Bronchial epithelial cell (primary cell): ENCODE measurements at places on chromosomes 2 and 18.
A peak's percentile ranks its signal among the peaks of the same experiment; 100 is the strongest.

DNA sequence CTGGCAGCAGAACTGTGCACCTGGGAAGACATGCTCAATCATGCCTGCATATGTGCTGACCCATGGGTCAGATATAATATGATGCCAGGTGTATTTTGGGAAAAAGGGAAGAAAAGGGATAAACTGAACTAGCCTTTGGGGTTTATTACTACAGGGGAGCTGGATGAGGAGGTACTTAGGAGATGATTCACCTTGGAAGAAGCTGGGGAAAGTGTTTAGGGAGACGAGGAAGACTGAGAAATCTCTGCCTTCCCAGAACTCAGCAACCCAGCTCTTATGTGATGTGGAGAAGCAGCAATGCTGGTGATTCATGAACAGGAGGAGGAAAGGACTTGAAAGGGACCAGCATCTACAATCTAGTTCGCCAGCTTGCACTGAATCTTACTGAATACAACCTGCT is 110.2 kb downstream of the BARD1 start:
- DNase-seq: peak; percentile 85

DNA sequence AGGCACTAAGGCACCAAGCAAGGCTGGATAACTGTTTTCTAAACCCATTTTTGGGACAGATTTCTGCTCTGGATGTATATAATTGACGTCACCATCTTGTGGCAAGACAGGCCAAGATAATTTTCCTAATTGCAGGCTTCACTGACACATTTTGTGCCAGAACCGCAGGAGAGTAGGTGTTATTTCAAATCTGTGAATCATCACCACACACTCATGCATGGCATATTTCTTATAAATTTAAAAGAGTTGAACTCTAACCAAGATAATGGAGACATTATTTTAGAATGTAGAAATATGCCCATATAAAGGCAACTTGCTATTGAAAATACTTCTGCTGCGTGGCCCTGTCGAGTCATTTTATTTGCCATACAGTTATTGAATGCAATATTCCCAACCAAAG is 68.3 kb upstream of the ACYP2 start:
- peak; percentile 65 for DNase-seq

GRCh38 chr18:58183226-58183625 is 139.2 kb downstream of the NEDD4L start:
- DNase-seq: no peak

- no peak for DNase-seq
Measured at GRCh38 chr18:13653746-13654433, 72.5 kb downstream of the FAM210A start.

GRCh38 chr2:30789670-30790210 is 17.5 kb downstream of the CAPN13 start:
- no peak for DNase-seq

DNA sequence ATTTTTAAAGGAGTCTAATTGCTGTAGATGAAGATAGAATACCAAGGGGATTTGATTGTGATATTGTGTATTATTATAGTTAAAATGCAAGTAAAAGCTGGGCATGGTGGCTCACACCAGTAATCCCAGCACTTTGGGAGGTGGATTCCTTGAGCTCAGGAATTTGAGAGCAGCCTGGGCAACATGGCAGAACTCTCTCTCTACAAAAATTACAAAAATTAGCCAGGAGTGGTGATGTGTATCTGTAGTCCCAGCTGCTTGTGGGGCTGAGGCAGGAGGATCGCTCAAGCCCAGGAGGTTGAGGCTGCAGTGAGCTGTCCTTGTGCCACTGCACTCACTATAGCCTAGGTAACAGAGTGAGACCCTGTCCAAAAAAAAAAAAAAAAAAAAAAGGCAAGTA is 687.0 kb downstream of the NUP35 start:
- no peak for DNase-seq

DNA sequence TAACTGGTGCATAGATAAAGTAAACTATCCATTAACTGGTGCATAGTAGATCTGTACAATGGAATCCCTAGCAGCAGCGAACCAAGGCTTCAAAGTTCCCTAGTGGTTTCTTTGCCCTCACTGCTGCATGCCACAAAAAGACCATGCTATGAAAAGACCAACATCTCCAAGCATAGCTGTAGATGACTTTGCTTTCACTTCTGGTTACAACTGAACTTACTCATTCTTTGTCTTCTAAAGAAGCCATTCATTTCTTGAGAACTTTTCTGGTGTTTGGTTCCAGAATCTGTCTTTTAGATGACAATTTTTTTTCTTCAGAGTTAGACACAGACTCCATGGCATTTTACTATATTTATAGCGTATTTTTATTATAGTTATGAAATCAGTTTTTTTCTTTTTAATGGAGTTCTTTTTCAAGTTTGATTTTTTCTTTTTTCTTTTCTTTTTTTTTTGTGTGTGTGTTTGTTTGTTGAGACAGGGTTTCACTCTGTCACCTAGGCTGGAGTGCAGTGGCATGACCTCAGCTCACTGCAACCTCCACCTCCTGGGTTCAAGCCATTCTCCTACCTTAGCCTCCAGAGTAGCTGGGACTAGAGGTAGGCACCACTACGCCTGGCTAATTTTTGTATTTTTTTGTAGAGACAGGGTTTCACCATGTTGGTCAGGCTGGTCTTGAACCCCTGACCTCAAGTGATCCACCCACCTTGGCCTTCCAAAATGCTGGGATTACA is 63.6 kb downstream of the SLC35F5 start:
- no peak for DNase-seq

DNA sequence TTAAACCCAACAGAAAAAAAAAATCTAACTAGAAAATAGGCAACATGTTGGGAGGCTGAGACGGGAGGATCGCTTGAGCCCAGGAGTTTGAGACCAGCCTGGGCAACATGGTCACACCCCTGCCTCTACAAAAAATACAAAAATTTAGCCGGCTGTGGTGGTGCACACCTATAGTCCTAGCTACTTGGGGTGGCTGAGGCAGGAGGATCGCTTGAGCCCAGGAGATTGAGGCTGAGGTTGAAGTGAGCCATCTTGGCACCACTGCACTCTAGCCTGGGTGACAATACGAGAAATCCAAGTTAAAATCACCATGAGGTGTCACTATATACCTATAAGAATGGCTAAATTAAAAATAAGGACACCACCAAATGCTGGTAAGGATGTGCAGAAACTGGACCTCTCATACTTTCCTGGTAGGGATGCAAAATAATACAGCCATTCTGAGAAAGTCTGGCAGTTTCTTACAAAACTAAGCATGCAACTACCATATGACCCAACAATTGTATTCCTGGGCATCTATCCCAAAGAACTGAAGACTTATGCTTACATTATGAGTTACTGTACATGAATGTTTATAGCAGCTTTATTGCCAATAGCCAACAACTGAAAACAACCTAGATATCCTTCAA is 2.2 kb downstream of the SEPTIN10 start:
- DNase-seq: peak; percentile 44

DNA sequence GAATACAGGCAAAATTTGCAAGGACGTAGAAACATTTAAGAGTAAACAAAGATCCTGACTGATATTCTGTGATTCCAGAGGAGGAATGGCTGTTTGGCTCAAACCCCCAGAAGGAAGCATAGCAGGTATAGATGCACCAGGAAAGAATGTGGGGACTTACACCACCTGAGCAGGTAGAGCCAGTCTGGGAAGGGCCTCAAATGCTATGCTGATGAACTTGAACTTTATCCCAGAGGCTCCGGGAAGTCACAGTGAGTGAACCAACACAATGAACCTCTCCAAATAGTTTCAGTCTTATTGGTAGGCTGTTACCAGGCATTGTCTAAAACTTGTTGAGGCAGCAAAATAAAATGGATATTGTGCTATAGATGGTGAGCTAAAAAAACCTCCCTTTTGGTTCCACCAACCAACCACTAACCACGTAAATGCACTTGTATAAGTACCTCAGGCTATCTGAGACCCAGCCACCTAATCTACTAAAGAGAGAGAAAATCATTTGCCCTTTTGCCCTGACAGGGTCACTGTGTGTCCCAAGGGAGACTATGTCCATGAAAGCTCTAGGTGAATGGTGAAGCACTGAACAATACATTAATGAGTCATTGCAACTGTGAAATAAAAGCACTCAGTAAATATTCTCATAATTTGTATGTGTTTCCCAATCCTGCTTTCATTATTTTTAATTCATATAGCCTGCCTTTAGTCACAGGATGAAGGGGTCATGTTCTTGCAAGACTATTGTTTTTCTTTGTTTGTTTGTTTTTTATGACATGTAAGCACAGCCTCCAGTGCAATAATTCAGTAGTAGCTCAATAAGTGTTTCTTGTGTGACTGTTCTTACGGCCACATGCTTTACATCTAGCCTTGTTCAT is 911.6 kb downstream of the EPHA4 start:
- DNase-seq: peak; percentile 91

DNA sequence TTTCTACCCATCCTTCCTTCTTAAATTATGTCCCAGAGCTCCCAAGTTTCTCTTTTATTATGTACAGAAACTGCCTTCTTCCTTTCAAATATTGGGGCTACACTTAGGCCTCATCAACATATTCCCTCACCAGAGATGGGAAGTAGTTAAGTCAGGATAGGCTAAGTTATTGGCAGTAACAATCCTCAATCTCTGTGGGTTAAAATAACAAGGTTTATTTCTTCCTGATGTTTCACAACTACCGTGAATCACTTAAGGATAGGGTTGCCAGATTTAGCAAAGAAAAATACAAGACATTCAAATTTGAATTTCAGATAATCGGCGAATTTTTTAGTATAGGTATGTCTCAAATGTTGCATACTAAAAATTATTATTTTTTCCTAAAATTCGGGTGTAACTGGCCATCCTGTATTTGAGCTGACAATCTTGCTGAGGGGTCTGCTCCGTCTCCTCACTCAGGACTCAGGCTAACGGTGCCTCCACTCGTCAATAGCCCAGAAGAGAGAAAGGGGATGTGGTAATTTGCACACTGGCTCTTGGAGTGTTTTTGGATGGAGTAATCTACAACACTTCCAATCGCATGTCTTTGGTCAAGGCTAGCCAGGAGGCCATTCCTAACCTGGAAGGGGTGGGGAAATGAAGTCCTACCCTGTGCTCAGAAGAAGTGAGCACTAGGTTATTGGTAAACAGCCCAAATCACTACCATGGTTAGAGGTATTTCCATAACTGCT is 91.7 kb downstream of the ACTR3 start:
- no peak for DNase-seq

- DNase-seq: peak; percentile 51
Measured at GRCh38 chr2:57906152-57906732, 140.4 kb upstream of the VRK2 start.

GRCh38 chr2:179558010-179558934 is 293.6 kb upstream of the SESTD1 start:
- DNase-seq: no peak

GRCh38 chr2:43070676-43071502 is 155.5 kb downstream of the ZFP36L2 start:
- DNase-seq: no peak
